ENCODE measurements at places on chromosomes 11 and 22.

DNA sequence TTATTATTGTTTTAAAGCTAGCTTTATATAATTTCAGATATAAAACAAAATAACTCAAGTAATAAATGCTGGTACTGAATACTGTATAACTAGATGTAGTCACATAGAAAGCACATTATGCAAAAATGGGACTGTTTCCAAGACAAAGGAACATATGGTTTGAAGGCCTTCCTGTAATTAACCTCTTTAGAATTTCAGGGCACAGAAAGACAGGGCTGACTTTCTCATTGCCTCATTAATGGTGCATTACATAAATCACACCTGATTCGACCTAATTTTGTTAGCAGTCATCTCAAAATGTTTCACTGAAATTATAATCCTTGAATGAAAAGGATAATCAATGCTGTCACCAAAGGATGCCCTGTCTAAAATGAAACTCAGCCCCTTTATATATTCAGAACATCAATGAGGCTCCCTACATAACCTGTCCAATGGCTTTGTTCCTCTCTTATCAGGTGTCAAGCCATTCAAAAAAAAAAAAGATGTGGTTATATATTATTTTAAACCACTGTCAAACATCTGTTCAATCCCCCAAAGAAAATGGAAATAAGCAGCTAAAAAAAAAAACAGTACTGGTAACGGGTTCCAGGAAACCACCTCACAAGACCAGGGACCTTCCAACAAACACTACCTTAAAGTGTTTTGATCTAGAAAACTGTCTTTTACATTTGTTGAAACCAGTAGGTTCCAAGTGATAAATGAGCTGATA, 77.4 kb downstream of the FAM168A start:
- no peak for DNase-seq

DNA sequence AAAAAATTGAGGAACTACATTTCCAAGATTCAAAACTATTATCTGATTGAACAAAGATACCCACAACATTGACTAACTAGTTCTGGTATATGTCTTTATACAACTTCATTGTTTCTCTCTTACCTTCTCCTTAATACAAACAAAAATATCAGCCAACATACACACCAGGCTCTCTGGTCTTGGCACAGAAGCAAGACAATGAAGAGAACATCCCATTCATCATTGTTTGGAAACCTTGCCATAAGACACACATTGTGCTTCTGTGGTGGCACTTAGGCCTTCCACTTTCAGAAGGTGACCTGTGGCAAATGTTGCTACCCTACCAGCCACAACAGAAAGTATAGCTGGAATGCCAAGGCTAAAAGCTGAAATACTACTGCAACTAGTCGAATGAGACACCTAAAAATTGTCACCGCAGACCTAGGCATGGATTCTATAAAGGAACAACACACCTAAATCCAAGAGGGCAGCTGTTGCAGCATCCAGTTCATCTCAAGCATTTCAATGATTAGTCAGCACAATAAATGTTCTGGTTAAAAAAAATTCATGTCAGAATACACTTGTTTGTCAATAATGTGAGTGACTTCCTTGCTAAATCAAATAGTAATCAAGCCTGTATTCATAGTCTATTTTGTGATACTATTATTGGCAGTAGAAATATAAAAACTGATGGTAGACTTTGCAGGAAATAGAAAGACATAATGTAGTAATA, 26.3 kb downstream of the MAP6 start:
- DNase-seq: no peak

- no peak for DNase-seq
Observed at GRCh38 chr11:106446302-106446701, 368.8 kb downstream of the AASDHPPT start.

GRCh38 chr11:80593648-80594374, 1153.0 kb upstream of the TENM4 start:
- DNase-seq: no peak

- DNase-seq: no peak
Observed at GRCh38 chr11:42646959-42647358, 664.8 kb upstream of the API5 start.

- no peak for DNase-seq
Observed at GRCh38 chr11:31640611-31641010, 131.0 kb downstream of the ELP4 start.

GRCh38 chr11:68423481-68423880, 37.1 kb upstream of the PPP6R3 start:
- no peak for DNase-seq

GRCh38 chr22:46595545-46595944, 24.6 kb upstream of the GRAMD4 start:
- no peak for DNase-seq

DNA sequence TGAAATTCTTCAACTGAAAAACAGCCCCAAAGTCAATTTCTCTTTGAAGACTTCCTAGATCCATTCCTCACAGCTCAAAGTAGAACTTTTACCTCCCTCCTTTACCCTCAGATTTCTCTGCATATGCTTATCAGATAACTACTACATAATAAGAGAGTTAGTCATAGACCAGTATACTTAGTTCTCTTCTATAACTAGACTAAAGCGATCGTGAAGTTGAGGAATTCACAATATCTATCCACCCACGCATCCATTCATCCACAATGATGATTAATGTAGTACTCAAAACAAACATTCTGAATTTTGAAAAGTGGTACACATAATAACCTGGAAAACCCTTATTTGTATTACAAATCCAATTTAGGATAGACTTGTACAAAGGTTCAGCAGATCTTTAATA, 800.9 kb upstream of the TENM4 start:
- DNase-seq: no peak

- DNase-seq: no peak
Observed at GRCh38 chr11:45217991-45218390, 68.2 kb downstream of the SYT13 start.

- no peak for DNase-seq
Observed at GRCh38 chr11:69812946-69813345, 6.3 kb downstream of the FGF3 start.

DNA sequence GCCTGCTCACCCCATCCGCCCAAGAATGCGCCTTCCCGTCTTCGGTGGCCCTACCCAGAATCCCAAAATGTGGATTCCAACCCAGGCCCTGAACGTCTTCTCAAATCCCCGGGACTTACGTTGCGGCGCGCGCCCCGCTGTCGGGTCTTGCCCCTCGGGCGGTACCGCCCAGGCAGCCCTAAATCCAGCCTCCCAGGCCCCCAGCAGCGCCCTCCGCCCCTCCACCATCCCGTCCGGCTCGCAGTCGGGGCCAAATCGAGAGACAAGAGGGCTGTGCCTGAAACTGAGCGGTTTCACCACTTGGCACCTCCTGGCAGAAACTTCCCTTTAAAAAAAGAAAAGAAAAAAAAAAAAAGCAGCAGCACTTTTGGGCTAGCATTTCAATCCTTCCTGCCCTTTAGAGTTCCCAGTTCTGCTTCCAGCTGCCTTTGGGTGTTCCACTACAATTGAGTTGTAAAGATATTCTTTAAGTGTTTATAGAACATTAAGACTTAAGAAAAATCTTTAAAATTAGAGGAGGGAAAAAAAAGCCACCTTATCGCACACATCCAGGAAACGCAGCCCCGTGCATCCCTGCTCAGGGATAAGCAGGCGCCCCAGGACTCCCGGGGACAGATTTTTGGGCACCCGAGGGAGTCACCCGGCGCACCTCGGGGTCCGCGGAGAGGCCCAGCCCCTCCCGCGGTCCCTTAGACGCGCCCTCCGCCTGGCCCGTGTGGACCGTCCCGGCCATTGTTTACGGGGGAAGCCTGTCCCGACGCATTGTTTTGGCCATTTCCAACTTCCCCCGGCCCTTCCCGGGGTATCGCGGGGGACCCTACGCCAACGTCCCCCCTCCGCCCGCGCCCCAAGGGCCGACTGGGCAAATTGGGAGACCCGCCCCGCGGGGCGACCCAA, 57.6 kb downstream of the KCNJ4 start:
- no peak for DNase-seq

GRCh38 chr11:114252767-114253166, 43.4 kb upstream of the NNMT start:
- DNase-seq: no peak

DNA sequence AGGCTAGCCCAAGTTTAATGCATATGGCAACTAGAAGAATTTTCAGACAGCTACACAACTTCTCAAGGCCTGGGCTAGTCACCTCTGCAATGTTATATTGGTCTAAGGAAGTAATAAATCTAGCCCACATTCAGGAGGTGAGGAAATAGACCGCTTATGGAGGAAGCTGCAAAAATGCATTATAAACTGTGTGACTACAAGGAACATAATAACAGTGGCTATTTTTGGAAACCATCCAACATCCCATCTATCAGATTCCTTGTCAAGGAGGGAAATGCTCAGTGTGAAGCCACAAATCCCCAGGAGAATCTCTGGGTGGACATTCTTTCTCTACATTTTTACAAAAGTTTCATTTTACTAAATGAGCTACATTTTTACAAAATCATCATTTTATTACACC, 76.1 kb downstream of the BBOX1 start:
- no peak for DNase-seq

- DNase-seq: no peak
Observed at GRCh38 chr11:93572621-93573020, 29.4 kb upstream of the SMCO4 start.

GRCh38 chr11:129131316-129131715, 60.8 kb downstream of the ARHGAP32 start:
- DNase-seq: no peak

DNA sequence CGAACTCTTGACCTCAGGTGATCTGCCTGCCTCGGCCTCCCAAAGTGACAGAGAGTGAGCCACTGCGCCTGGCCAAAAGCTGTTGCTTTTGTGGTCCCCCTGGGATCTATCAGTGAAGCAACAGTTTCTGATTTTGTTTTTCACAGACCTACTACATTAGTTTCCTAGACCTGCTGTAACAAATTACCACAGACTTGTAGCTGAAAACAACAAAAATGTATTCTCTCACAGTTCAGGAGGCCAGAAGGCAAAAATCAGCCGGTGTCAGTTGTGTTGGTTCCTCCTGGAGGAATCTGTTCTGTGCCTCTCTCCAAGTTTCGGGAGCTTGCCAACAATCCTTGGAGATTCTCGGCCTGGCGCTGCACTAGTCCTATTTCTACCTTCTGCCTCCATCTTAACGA, 8.5 kb upstream of the SLC35C1 start:
- DNase-seq: no peak

DNA sequence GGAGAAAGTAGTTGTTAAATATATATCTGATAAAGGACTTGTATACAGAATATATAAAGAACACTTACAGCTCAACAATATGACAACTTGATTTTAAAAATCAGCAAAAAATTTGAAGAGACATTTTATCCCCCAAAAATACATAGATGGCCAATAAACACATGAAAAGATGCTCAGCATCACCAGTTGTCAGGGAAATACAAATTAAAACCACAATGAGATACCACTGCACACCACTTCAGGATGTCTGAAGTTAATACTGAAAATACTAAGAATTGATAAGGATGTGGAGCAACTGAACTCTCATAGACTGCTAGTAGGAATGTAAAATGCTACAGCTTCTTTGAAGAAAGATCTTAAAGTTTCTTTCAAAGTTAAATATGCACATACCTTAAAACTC, 49.2 kb downstream of the KREMEN1 start:
- DNase-seq: no peak

DNA sequence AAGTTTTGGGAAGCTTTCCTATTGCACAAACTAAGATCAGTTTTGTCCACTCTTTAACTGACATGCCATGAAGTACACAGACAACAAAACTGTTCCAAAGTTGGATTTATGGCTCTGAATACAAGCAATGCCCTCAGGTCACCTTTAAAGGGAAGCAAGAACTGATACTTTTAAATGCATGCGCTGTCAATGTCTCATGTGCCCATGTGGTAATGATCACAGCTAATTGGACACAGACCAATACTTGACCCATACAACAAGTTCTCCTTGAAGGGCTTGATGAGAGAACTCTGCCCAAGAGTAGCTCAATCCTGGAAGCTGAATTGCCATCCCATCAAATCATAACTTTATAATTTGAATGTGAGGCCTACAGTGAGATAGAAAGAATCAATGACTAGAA, 624.9 kb downstream of the ETS1 start:
- DNase-seq: no peak

- DNase-seq: no peak
Observed at GRCh38 chr11:114984611-114985163, 306.4 kb downstream of the NXPE2 start.

DNA sequence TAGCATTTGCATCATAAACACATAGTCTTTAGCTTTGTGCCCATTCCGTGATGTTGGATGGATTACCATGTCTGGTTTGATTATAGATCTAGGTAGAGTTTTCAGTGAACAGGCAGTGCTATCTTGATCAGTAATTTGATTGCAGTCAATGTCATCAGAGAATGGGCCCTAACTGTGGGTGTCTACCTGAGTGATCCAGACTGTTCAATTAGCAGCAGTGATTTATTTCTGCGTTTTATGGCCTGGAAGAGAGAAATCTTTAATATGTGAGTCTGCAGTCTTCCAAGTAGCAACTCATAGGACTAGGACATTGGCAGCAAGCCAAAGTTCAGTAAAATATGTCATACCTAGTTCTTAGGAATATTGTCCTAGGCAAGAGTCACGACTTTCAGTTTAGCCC, 80.3 kb downstream of the CASP12 start:
- no peak for DNase-seq

GRCh38 chr11:100748153-100748552, 61.1 kb downstream of the ARHGAP42 start:
- DNase-seq: no peak

GRCh38 chr22:46972901-46973831, 210.7 kb downstream of the TBC1D22A start:
- no peak for DNase-seq

DNA sequence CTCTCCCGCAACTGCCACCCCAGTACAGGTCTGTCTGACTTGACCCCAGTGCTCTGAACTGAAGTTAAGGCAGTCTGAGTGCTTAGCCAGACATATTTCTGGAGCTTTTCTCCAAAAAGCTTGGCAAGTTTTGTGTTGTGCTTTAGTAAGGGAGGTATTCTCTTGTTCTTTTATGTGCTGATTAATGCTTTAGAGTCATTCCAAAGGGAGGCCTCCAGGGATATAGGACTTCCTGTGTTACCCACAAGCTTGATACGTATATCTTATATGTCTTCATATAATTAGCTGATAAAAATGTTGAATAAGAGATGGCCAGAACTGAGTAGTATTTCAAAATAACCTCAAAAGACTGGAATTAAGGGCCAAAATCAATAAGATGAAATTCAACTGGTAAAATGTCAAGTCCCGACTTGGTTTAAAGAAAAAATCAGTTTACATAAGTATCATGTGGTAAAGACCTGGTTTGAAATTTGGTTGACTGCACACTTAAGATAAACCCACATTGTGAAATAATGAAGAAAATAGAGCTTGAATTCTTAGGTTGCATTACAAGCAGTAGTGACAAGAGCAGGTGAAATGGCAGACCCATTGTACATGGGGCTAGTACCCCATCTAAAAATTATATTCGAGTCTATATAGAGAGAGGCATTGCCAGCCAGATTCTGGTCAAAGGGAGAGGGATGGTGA, 226.9 kb downstream of the SNX19 start:
- no peak for DNase-seq

DNA sequence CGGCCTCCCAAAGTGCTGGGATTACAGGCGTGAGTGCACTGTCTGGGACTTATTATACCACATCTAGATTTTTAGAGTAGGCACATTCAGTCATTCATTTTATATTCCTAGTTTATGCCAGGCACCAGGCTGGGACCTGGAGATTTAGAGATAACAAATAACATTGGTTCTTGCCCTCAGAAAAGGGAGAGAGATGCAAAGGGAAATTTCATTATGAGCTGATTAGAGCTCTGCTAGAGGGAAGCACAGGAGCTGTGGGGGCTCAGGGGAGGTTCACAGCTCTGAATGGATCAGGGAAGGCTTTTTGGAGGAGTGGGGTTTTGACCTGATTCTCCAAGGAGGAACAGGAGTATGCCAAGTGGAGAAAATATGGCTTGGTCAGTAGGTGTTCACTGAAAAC, 32.3 kb downstream of the MEI1 start:
- no peak for DNase-seq
